Activated CD8-positive, alpha-beta memory T cell treated with anti-CD3 and anti-CD28 coated beads for 48 hours (primary cell): ENCODE measurements at places on chromosomes 6 and 20.

GRCh38 chr6:99603421-99604165 lies 3.0 kb upstream of the PRDM13 start:
- DNase-seq, result no peak

- no peak for DNase-seq
Measured at GRCh38 chr20:57387945-57388371, 3.2 kb upstream of the RBM38 start.

GRCh38 chr6:155505608-155505989 lies 50.0 kb upstream of the NOX3 start:
- DNase-seq, result no peak

GRCh38 chr6:148367411-148368024 lies 24.9 kb downstream of the SASH1 start:
- DNase-seq, result no peak
